Daoy (cell line): ENCODE measurements at places on chromosomes 3 and 15. TPM values are rescaled to one million over a fixed set of nuclear protein-coding genes. Genes with fewer than 3 reads are reported as not detected.

The NAALADL2 gene
- total RNA-seq = 1.5 and 8.7 TPM in 2 replicates

The CPLX3 gene
- not detected in 2 replicates for total RNA-seq

The AMT gene
- 0.06 TPM in 1 of 2 replicates, not detected in the other for total RNA-seq

The NRG4 gene
- 0.15 and 0.34 TPM in 2 replicates for total RNA-seq

The HDGFL3 gene
- total RNA-seq = 134 and 146 TPM in 2 replicates

The ARGFX gene
- total RNA-seq = not detected in 2 replicates

The KNG1 gene
- not detected in 2 replicates for total RNA-seq

The IVD gene
- total RNA-seq = 17.9 and 23.4 TPM in 2 replicates

The GALK2 gene
- total RNA-seq = 32.0 and 45.5 TPM in 2 replicates

The MON1A gene
- 7.9 and 14.1 TPM in 2 replicates for total RNA-seq

The CSPG5 gene
- 1.3 and 2.0 TPM in 2 replicates for total RNA-seq

The PLSCR5 gene
- total RNA-seq = not detected in 2 replicates
